ENCODE measurements at places on chromosomes 16 and 17. TPM values are rescaled to one million over a fixed set of nuclear protein-coding genes. Genes with fewer than 3 reads are reported as not detected.

Gene LRRC37B
- polyA plus RNA-seq: 6.1 TPM

Gene SALL1
- 0.02 TPM for polyA plus RNA-seq

Gene PLEKHH3
- 49.4 TPM for polyA plus RNA-seq

Gene SCO1
- polyA plus RNA-seq: 4.9 TPM

Gene EPOP
- polyA plus RNA-seq: 1.9 TPM

Gene GPATCH8
- polyA plus RNA-seq: 12.8 TPM

Gene CTF1
- 3.3 TPM for polyA plus RNA-seq
